ENCODE measurements at places on chromosomes 5 and 9. TPM values are rescaled to one million over a fixed set of nuclear protein-coding genes. Genes with fewer than 3 reads are reported as not detected.

The NSUN2 gene
- total RNA-seq: 42.8 TPM

The SPOCK1 gene
- 59.8 TPM for total RNA-seq

The PRKAA1 gene
- 83.9 TPM for total RNA-seq

The GFM2 gene
- 10.8 TPM for total RNA-seq

The PCA3 gene
- total RNA-seq: not detected

The PCDHGA2 gene
- 3.7 TPM for total RNA-seq

The XRCC4 gene
- 7.4 TPM for total RNA-seq

The CTXN3 gene
- total RNA-seq: not detected

The GPX8 gene
- total RNA-seq: 20.5 TPM

The DBH gene
- not detected for total RNA-seq

The TLX3 gene
- not detected for total RNA-seq

The PCDHGA10 gene
- 4.2 TPM for total RNA-seq

The CSF1R gene
- 58.6 TPM for total RNA-seq

The IGIP gene
- total RNA-seq: 13.3 TPM

The CEL gene
- 2.2 TPM for total RNA-seq

The CDH10 gene
- not detected for total RNA-seq

The PCDHA6 gene
- 0.32 TPM for total RNA-seq

The ARL14EPL gene
- not detected for total RNA-seq

The MARCHF11 gene
- total RNA-seq: not detected

The AHRR gene
- total RNA-seq: 4.5 TPM

The NME5 gene
- total RNA-seq: 0.71 TPM

The PCDHA4 gene
- 0.32 TPM for total RNA-seq

The SOX30 gene
- not detected for total RNA-seq

The LAMC3 gene
- 4.8 TPM for total RNA-seq

The DIPK1B gene
- total RNA-seq: 3.9 TPM

The FRRS1L gene
- total RNA-seq: 0.32 TPM

The IGFBPL1 gene
- not detected for total RNA-seq

The CNTNAP3 gene
- 7.9 TPM for total RNA-seq

The ACTBL2 gene
- not detected for total RNA-seq

The EIF4E1B gene
- not detected for total RNA-seq

The PPP6C gene
- 52.7 TPM for total RNA-seq

The IRX1 gene
- total RNA-seq: not detected

The CCDC112 gene
- 4.3 TPM for total RNA-seq

The GPX3 gene
- 4,437 TPM for total RNA-seq

The TNFAIP8 gene
- 29.6 TPM for total RNA-seq

The ZDHHC11B gene
- 6.9 TPM for total RNA-seq

The IFNA7 gene
- total RNA-seq: not detected

The OSMR gene
- 141 TPM for total RNA-seq

The SH3PXD2B gene
- 56.6 TPM for total RNA-seq

The RORB gene
- 0.06 TPM for total RNA-seq

The GRXCR2 gene
- total RNA-seq: not detected

The MAMDC2 gene
- 3.7 TPM for total RNA-seq

The AGXT2 gene
- total RNA-seq: not detected

The DMGDH gene
- total RNA-seq: 5.2 TPM

The CFAP90 gene
- total RNA-seq: 0.13 TPM

The CARTPT gene
- not detected for total RNA-seq

The ZNF462 gene
- total RNA-seq: 45.2 TPM

The POU5F2 gene
- 1.9 TPM for total RNA-seq

The F2R gene
- 4.9 TPM for total RNA-seq

The BRD8 gene
- total RNA-seq: 23.8 TPM

The ARID3C gene
- not detected for total RNA-seq

The FAM169A gene
- 0.16 TPM for total RNA-seq

The IFNB1 gene
- not detected for total RNA-seq

The DEPDC1B gene
- total RNA-seq: 0.35 TPM

The ATG12 gene
- total RNA-seq: 48.8 TPM

The FGD3 gene
- total RNA-seq: 9.8 TPM
